ENCODE measurements at places on chromosomes 2 and 18.

DNA sequence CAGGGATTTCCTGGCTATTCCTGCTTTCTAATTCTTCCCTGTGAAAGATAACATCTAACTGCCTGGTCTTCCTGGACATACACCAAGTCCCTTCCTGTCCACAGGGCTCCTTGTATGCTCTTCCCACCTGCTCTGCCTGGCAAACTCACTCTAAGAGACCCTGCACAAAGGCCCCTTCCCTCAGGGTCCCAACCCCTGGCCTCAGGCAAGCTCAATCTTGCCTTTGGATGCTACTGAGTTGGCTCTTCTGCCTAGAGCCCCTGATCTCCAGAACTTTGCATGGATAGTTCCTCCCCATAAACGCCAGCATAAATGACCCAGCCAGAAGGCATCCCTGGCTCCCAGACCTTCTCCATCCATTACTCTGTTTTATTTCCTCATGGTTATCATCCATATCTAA lies 98.3 kb upstream of the OTOS start:
- no peak for DNase-seq

- no peak for DNase-seq
These were observed 27.4 kb upstream of the MTIF2 start for GRCh38 chr2:55296393-55296792.

DNA sequence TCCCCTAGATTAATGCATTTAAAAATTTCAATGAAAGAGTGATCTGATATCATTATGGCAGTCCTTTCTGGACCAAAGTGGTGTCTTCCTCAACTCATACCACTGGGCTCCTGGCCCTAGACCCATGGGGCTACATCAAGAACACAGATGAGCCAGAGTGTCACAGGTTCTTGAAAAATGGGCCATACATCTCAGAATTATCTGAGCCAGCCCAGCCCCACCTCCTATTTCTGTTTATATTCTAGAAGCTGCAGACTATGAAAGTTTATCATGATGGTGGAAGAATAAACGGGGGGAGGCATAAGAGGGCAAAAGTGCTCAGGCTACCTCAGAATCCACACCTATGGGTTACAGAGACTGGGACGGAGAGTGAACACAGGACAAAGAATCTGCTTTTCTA lies 120.6 kb upstream of the TACR1 start:
- DNase-seq: no peak

DNA sequence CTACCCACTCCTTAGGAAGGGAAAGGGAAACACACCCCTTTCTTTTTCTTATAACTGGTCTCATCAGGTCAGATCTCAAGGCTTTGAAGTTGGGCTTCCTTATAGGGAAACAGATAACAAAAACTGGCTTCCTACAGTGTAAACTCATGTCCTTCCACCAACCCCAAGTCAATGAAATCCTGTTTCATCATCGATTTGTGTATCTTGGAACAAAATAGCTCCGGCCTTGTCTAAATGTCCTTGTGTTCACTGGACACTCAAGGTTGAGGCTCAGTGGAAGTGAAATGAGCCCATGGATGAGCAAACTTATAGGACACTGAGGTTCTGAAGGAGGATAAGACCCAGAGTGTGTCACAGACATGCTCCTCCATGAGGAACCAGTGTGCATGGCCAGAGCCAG lies 156.1 kb upstream of the REV1 start:
- no peak for DNase-seq

Measured in tibial artery (tissue), 4 donors.